ENCODE measurements at places on chromosomes 3 and 15.

- no peak for DNase-seq
Measured at GRCh38 chr3:15299036-15299435, 33.4 kb downstream of the SH3BP5 start.

DNA sequence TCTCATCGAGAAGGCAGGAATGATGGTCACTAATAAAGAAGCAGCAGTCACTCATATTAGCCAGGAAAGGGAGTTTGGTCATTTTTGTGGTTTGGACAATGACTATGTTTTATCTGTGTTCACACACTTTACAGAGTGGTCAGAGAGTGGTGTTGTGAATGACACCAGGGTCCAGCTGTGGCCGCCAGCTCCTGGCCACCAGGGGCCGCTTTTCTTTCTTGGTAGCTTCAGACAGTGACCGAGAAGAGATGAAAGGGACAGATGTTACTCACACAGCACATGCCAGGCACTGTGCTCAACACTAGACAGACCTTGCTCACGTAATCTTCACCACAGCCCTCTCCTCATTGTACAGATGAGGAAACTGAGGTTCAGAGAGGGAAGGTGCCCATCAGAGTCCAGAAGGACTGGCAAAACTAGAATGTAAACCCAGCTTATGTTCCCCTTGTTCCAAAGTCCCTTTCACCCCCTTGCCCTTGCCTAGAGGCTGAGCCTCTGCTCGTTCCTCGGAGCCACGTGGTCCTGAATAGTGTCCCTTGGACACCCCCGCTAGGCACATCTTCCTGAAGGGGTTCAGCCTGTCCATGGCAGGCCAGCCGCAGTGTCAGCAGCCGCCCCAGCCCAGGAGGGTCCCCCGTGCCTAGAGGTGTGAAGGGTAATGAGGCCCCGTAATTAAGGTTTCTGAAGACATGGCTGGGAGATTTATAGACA lies 55.6 kb downstream of the CYP11A1 start:
- DNase-seq: peak; percentile 51

DNA sequence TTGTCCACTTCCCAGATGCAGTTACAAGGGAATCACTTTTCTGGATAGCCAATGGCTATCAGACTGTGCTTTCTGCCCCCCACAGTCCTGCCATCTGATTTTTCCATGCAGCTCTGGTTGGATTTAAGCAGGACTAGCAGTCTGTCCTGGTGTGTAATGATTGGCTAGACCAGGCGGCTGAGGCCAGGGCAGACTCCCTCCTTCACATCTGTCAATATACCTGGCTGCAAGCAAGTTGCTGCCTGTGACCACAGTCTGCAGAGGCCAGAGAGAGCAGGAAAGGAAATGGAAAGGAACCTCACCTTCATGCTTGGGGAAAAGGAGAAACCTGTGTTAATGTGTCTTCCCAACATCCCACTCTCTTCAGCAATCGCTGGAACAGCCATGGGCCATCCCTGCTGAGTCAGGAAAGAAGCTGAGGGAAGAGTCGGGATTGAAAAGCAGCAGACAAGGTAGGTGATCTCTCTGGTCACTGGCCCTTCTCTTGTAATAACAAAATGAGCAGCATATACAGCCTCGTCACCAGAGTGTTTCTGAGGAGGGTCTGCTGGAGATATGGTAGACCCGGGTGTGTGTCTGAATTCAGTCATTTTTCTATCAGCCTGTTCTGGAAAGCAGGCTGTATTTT lies 126.7 kb upstream of the PHLDB2 start:
- DNase-seq: no peak

DNA sequence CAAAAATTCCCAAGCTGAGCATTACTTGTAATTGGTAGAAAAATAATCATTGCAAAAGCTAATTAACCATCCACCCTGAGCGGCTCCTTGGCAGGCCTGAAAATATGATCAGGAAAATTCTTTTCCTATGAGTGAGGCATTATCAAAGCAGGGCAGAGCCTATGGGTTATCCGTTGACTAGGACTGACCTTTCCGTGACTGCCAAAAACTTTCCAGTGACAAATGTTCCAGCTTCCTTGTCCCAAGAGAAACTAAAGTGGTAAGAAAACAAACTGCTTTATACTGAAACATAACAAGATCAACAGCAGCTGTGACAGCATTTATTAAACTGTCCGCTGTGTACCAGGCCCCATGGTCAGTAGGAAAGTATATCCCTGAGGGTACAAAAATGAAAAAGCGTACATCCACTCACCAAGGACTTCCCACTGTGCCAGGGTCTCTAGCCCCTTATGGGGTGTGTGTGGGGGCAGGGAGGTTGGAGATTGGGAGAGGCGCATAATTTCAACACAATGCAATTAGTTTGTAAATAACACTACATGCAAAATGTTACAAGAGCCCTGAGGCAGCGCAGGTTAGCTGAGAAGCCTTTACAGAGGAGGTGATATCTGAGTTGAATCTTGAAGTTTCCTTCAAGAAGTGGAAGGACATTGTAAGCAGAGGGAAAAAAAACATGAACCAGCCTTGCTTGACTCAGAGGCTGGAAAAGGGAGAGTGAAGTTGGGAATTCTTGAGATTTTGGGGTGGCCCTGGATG lies 8.5 kb downstream of the LIPC start:
- peak; percentile 30 for DNase-seq

DNA sequence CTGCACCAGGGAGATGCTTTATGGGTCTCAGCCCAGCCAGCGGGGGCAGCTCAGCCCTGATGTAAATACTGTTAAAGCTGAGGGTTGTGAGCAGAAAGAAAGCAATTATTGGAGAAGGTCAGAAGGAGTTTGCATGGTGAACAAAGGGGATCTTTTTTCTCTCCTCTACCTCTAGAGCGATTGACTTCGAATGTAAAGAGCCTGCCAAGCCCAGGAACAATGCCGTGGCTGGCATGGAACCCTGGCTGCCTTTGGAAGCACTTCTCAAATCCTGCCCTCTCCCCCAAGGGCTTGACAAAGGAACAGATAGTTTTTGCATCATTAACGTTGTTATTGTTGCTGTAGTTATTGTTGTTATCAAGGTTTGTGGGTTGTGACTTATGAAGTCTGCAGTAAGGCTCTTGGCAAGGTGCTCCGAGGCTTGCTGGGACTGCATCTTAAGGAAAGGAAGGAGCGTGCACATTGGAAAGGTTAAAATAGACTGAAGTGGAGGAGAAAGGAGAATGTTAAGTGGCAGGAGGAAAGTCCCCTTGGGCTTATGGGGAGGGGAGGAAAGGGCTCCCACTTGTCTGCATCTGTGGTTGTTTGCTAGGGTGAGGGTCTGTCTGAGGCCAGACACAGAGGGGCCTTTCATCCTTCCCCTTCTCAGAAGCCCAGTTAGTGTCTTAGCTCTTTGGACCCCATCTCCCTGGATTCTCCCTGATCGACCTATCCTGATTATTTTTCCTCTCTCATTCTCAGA lies 16.7 kb downstream of the PDIA5 start:
- DNase-seq: no peak

DNA sequence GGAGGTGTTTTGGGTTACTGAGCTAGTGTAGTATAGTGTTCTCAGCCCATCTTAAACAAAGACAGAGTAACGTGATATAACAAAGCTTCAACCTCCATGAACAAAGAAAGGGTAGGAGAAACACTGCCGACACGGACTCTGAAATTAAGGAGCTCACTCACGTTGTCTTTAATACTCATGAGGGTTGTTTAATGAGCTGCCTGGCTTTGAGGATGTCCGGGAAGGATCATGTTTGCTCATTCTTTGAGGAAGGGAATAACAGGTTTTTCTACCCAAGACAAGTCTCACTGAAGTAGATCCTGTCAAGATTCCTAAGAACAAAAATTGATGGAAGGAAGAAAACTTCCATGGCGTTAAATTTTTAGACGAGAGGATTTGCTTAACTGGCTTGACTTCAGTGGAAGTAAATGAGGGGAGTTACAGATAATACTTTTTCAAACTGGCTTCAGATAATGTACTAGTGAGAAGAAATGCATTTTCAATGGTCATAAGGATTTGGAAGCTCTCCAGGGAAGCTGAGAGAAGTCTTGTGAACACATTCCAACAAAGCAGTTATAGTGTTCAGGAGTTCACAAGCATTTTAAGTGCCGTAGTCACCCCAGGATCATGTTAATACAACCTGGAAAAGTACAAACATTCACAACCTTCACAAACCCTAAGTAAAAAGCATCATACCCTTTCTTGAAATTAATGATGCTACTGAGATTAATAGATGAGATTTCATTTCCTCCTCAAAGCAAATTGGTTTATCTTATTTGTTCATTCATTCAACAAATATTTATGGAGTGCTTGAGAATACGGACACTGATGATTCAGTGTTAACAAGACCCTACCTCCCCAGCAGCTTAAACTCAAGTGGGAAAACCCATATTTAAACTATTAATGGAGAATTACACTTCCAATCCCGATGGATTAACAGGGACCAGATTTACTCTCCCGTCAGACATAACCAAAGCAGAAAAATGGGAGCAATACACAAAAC lies 101.5 kb downstream of the SHQ1 start:
- no peak for DNase-seq

DNA sequence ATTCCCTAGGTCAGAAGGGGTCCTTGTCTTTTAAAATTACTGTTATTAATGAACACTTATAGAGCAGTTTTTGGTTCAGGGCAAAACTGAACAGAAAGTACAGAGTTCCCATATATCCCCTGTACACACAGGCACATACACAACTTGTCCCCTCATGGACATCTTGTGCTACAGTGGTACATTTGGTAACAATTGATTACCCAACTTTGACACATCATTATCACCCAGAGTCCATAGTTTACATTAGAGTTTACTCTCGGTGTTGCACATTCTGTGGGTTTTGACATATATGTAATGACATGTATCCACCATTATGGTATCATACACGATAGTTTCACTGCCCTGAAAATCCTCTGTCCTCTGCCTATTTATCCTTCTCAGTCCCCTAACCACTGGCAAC lies 984 bp upstream of the EDC3 start:
- no peak for DNase-seq

- DNase-seq: no peak
Measured at GRCh38 chr3:54660714-54661132, 267.1 kb downstream of the LRTM1 start.

Measured in HTR-8/SVneo (cell line).